Dorsolateral prefrontal cortex (tissue), 122 donors: ENCODE measurements at places on chromosomes 3 and 15. TPM values are rescaled to one million over a fixed set of nuclear protein-coding genes. Genes with fewer than 3 reads are reported as not detected.

TMEM212 gene
- 1.1 TPM for total RNA-seq

OXSM gene
- total RNA-seq = 12.9 TPM

UBP1 gene
- total RNA-seq = 69.8 TPM

IGF1R gene
- 92.9 TPM for total RNA-seq

IFRD2 gene
- 33.2 TPM for total RNA-seq

SLC7A14 gene
- 23.9 TPM for total RNA-seq

DLL4 gene
- total RNA-seq = 6.5 TPM

CATSPER2 gene
- 28.7 TPM for total RNA-seq

CFAP161 gene
- 1.0 TPM for total RNA-seq

MKRN3 gene
- total RNA-seq = 5.3 TPM

HRH1 gene
- 11.8 TPM for total RNA-seq

XYLB gene
- total RNA-seq = 11.0 TPM
